ENCODE measurements at places on chromosomes 11 and 22.

- DNase-seq: no peak
Measured at GRCh38 chr11:43802509-43802908, 78.1 kb upstream of the ALKBH3 start.

GRCh38 chr22:40416267-40416570 is 45.8 kb downstream of the SGSM3 start:
- DNase-seq: no peak

DNA sequence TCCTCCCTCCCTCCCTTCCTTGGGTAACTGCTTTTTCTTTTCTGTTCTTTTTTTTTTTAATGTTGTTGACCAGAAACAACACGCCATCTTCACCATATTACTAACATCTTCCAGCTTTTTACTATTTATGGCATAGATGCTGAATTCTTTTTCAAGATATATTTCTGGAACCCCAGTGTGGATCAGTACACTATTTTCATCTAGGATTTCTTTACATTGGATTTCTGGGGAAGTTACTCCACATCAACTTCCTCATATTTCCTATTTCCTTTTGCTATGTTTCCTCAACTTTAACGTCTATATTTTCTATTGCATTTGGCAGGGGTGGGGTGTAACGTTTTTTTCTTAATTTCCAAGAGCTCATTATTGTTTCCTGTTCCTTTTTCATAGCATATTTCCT is 7.0 kb downstream of the PGM2L1 start:
- no peak for DNase-seq

GRCh38 chr11:44797886-44798606 is 71.3 kb downstream of the TSPAN18 start:
- peak; percentile 67 for DNase-seq

- no peak for DNase-seq
Measured at GRCh38 chr22:19057999-19058491, 64.2 kb downstream of the DGCR2 start.

DNA sequence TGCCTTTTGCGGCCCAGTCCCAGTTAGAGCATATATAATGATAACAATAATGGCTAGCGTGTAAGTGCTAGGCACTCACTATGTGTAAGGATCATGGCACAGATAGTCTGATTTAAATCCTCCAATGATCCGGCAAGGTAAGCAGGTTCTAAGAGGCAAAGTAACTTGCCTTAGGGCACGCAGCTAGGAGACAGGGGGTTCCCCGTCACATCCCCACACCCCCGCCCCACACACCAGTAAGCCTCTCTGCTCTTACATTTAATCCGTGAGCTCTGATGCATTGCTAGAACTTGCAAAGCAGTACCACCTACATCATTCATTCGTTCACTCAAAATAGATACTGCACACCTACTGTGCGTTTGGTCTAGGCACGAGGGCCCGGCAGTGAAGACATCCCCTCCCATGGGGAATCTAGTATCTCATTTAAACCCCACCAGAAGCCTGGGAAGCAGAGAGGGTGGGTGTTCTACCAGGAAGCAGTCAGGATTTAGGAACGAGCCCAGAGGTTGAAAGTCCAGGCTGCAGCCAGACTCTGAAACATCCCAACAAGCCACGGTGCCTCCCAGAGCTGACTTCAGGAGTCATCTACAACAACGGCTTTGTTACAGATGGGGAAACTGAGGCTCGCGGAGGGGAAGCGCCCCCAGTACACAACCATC is 20.6 kb downstream of the TMPRSS6 start:
- DNase-seq: no peak

- DNase-seq: no peak
Measured at GRCh38 chr11:95706974-95707387, 82.6 kb downstream of the FAM76B start.

DNA sequence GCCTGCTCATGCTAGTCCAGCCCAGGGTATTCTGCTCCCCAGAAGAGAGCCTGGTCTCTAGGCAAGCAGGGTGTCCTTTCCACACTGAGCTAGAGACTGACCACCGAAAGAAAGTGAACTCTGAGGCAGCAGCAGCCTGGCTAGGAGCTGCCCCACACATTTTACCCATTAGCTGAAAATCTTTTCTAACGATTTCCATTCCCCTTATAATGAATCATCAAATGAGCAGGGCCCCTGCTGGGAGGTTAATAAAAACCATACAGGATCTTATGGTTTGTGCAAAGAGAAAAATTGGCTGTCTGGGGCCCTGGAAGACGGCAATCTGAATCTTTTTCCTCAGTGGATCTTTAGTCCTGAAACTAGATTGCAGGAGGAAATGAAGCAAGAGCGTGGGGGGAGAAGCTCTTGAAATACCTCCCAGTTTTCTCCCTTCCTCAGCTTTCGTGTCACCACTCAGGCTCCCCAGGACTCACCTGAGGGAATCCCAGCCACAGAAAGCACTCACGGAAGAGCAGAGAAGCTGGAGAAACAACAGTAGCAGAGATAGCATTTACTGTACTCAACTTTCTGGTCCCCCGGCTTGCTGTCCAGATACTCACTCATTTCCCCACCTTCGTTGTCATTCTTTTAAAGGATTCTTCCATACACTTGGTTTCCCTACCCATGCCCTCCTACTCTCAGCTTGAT is 74.7 kb upstream of the CD44 start:
- peak; percentile 68 for DNase-seq

DNA sequence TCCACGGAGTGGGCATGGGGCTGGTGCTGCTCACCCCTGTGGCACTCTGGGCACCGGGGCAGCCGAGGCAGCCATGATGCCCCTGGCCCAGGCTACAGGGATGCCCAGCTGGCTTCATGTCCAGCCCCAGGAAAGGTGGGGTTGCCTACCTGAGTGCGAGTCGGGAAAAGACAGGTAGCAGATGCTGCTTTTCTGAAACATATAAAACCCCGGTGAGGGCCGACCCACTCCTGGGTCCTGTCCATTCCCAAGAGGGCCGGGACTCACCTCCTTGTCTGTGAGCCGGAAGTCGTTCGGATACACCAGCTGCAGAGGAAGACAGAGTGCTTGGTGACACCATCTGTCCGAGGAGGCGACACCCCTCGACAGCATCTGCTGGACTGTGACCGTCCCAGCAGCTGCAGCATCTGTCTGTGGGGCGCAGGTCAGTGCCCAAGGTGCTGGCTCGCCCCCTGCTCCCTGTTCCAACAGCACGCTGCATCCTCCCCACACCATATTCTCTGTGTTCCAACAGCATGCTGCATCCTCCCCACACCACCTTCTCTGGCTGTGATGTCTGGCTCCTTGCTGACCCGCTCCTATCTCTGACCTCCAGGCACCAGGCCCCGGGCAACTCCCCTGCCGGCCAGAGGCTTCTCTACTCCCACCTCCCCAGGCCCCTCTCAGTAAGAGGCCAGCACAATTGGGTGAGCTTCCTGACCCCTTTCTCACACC is 8.0 kb downstream of the DENND6B start:
- no peak for DNase-seq

DNA sequence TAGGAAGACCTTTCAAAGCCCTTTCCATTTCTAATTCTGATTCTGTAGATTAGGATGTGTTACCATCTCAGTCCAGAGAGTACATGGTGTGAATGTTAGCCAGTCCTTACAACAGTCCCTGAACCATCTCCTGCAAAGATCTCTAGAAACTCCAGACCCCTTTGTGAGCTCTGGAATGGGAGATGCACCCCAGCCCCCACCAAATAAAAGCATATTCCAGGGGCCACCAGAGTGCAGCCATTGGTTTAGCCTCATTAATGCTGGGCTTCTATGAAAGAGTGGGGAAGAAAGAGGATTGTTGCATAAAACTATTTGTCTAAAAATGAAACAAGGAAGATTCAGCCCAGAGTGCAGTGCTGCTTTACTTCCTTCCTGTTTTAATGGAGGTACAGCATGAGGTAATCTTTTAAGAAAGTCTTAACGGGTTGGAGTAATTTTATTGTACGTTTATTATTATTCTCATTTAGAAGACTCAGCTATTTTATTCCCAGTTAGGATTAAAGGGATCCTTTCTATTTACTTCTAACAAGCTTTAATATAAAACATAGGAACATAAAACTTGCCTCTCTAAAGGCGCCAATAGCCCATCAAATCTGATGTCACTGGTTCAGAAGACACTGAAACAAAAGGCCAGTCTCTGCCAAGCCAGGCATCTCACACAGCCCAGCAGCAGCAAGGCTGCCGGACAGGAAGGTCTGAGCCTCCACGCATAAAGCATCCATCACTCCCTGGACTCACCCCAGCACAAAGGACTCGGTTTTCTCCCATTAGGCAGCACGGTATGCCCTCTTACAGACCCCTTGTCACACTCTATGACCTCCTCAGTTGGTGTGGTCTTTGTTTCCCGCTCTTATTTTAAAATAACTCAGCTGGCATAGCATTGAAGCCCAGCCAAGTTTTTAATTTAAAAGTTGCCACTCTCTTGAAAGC is 203.9 kb upstream of the BLID start:
- no peak for DNase-seq

- DNase-seq: no peak
Measured at GRCh38 chr22:42685941-42686653, 34.6 kb downstream of the A4GALT start.

DNA sequence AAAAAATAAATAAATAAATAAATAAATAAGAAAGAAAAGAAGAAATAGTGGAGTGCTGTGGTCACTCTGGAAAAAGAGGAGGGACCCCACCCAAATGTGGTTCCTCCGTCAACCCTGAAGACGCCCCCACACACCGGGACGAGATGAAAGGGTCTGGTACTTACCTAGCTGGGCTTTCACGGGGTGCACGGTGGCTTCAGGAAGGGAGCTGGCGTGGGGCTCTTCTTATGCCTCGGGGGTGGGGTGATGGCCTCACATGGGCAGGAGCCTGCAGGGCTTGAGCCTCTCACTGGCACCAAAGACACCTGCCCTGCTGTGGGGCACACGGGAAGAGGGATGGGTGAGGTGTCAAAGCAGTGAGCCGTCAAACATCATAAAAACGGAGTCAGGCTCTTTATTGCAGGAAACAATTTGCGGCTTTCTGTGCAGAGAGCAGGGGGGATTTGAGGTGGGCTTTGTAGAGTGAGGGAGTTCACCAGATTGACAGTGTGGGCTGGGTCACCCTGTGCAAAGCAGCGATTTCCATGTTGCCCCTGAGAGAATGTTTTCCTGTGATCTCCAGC is 28.0 kb upstream of the KRTAP5-6 start:
- no peak for DNase-seq

- no peak for DNase-seq
Measured at GRCh38 chr11:67606093-67606491, 644 bp upstream of the NDUFV1 start.

DNA sequence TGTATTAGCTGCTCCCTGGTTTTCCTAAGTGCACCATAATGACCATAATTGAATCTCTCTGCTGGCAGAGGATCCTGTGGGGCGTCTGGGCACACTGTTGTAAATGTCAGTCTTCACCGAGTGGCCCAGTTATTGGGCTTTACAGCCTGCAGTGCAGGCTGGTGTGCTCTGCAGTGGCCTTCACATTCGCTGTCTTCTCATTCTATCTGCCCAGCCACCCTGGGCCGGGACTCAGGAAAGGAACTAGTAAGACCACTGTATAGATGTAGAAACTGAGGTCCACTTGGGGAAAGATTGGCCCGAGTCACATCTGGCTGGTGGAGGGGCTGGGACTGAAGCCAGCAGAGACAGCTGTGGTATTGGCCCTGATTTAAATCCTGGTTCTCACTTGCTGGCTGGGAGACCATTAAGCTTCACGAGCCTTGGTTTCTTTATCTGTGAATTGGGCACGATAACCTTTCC is 49.3 kb downstream of the TSPAN18 start:
- no peak for DNase-seq

GRCh38 chr11:94788396-94788795 is 20.2 kb downstream of the AMOTL1 start:
- DNase-seq: no peak

- DNase-seq: no peak
Measured at GRCh38 chr11:80831374-80831773, 1390.5 kb upstream of the TENM4 start.

DNA sequence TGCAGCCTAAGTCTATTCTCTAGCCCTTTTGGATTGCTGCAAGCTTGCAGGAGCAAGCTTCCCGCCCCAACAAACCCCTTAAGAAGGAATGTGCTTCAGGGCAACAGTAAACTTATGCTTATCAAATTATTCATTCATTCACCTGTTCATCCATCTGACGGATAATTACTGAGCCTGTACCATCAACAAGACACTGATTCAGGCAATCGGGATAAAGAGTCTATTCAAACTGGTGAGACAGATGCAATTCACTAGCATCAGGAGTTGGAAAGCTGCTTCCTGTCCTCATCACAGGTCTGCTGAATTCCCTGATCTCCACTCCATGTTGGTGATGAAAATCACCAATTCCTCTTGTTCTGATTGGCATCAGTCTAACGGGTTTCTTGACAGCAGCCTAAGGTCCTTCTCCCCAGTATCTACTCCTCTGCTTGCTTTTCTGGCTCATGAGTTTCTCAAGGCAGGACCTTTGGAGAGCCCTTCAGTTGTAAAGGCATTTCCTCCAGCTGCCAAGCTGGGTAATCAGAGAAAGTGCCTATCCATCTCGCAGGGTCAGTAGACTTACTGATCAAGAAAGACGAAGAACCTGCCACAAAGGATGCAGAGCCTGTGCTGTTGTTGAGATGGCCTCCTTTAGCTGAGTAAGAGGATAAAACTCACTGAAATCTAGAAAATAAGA is 429.0 kb upstream of the SYN3 start:
- DNase-seq: no peak

- no peak for DNase-seq
Measured at GRCh38 chr11:110100476-110101240, 7.5 kb downstream of the ZC3H12C start.

DNA sequence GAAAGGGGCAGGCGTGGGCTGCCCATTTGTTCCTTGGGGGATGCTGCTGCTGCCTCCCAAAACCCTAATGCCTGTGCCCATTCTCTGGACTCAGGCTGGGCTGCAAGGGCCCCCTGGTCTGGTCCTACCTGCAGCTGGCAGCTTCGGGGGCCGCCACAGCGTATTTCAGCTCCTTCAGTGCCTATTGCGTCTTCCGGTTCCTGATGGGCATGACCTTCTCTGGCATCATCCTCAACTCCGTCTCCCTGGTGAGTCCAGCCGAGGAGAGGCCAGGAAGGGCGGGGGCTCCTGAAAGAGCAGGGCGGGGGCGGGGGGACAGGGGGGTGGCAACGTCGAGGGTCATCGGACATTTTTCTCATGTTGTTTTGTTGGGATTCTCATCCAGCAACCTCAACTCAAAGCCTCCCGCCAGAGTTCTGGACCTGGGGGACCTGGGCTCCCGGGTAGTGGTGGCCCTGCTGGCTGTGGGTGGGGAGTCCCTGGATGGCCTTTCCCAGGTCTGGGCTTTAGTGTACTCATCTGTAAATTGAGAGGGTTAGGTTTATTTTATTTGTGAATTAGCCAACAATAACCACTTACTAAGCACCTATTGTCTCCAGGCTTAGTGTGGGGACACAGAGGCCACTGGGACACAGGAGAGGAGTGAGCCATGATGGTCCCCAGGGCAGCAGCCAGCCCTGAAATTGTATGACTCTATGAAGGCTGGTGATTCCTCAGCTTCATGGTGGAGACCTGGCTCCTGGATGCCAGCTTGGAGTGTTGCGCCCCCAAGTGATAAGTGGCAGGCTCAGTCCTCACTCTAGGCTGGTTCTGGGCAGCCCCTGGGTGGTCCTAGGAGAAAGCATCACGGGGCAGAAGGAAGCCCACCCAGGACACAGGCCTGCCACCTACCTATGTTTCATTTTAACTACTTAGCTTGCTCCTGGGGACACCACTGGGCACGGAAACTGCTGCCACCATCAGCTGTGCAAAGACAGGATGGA is 36.0 kb downstream of the CAPN1 start:
- DNase-seq: no peak

- no peak for DNase-seq
Measured at GRCh38 chr11:27718863-27719545, 18.7 kb upstream of the BDNF start.

- DNase-seq: no peak
Measured at GRCh38 chr22:37419969-37420685, 7.2 kb downstream of the ELFN2 start.
